Fibroblast of skin of left quadriceps (primary cell): ENCODE measurements at places on chromosomes 13 and 19.

DNA sequence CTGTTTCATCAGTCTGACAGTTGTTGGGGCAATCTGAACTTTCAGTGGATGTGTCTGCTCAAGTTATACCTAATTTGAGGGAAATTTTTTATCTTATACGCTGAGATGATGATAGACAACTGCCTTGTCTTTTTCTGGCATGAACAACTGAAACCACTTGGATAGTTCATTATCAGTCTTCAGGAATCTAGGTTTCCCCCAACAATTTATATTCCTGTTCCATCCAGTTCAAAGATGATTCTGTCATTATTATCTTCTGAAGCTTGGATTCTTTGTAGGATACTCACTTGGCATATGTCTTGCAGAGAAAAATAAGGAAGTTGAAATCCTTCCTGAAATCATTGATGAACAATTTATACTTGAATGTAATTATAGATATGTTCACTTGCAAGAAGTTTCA, 193.7 kb downstream of the LMO7 start:
- DNase-seq: peak; percentile 25

DNA sequence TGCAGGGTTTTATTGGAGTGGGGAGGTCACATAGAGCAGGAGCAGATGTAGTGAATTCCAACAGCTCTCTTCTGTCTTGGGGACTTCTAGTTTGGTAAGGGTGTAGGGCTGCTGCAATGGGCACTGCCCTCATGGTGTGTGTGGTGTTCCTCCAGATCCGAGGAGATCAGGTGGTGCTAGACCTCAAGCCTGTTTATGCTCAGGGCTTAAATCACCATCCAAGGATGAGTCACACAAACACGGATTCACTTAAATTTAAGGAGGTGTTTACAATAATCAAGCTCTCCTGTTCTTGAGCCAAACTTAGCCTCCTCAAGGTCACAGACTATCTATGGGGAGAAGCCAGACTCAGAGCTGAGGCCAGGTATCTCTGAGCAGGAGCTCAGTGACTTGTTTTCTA, 23.0 kb downstream of the HS6ST3 start:
- no peak for DNase-seq

- no peak for DNase-seq
Observed at GRCh38 chr19:17949956-17950309, 17.0 kb upstream of the KCNN1 start.

DNA sequence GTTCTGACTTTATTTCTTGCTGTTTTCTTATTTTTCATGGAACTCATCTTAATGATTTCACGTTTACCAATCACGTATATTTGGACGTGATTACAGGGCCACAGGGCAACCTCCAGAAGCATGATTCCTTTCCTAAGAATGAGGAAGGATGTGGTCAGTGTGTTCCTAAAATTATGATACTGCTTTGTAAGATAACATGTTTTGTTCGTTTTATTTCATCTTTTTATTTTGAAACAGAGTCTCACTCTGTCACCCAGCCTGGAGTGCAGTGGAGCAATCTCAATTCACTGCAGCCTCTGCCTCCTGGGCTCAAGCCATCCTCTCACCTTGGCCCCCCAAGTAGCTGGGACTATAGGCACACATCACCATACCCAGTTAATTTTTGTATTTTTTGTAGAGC, 24.8 kb upstream of the LAIR1 start:
- no peak for DNase-seq

GRCh38 chr19:15266683-15267082, 34.4 kb upstream of the EPHX3 start:
- no peak for DNase-seq

- no peak for DNase-seq
Observed at GRCh38 chr13:43180837-43181236, 157.5 kb downstream of the DNAJC15 start.

DNA sequence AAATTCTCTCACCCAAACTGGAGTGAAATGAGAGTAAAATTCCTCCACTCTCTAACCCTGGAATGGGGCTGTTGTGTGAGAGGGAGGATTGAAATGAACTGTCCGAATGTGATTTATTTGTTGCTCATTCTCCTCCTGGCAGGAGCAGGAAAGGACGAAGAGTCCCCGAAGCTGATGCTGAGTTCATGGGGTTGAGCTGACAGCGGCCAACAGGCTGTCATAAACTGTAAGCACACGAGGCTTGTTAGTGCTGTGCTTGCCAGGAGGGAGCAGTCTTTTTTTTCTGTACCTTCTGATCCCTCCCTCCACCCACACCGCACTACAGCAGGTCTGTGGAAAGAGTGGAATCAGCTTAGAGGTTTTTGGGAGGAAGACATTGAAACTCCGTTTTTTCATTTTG, 33.1 kb upstream of the ZNF331 start:
- DNase-seq: no peak

DNA sequence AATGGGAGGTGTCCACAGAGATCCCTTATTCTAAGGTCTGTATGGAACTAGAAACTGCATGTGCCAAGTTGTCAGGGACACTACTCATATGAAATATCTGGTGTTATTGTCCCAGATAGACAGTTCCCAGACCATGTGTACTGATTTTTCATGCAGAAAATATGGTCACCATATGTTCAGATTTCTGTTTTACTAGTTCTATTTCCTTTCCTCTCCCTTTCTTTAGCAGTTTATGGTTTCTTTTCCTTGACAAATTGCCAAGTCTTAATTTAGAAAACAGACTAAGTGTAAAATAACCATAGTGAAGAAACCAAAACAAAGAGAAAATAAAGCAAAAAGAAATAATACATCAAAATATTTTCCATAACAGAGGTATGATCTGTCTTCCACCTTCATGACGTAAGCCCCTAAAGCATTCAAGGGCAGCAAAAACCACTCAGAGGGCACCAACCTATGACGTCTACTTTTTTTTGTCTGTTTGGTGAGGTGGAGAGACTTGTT, 248.5 kb downstream of the KCTD12 start:
- peak; percentile 50 for DNase-seq

GRCh38 chr13:102470283-102470917, 68.6 kb upstream of the FGF14 start:
- DNase-seq: no peak

DNA sequence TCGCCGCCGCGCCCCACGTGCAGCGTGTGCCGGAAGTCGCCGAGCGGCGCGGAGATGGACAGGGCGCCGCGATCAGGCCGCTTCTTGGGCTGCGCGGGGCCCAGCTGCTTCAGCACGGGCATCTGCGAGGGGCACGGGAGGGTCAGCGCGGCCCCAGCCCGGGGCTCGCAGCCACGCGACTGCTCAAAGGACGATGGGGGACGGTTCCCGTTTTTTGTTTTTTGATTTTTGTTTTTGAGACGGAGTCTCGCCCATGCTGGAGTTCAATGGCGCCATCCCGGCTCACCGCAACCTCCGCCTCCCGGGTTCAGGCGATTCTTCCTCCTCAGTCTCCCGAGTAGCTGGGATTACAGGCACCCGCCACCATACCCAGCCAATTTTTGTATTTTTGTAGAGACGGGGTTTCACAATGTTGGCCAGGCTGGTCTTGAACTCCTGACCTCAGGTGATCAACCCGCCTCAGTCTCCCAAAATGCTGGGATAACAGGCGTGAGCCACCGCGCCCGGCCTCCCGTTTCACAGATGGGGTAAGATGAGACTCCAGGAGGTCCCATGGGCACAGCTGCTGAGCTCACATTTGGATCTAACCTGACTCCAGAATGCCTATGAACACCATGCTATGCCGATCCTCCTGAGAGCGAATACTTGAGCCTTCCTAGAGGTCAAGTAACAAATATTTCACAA, 2.0 kb upstream of the LENG9 start:
- DNase-seq: no peak

DNA sequence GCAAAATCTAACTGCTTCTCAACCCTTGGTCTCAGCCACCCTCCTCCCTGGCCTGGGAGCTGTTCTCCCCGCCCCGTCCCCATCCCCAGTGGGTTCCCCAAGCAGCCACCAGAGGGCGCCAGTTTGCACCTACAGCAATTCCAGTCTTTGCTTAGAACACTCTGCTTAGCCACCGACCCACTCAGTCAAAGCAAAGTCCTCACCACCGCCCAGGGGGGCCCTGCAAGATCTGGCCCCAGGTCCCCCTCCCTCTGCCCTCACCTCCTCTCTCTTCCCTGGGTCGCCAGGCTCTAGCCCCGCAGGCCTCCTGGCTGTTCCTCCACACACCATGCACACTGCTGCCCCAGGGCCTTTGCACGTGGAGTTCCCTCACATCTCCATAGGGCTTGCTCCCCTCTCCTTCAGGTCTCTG, 12.4 kb downstream of the TMEM143 start:
- DNase-seq: no peak

DNA sequence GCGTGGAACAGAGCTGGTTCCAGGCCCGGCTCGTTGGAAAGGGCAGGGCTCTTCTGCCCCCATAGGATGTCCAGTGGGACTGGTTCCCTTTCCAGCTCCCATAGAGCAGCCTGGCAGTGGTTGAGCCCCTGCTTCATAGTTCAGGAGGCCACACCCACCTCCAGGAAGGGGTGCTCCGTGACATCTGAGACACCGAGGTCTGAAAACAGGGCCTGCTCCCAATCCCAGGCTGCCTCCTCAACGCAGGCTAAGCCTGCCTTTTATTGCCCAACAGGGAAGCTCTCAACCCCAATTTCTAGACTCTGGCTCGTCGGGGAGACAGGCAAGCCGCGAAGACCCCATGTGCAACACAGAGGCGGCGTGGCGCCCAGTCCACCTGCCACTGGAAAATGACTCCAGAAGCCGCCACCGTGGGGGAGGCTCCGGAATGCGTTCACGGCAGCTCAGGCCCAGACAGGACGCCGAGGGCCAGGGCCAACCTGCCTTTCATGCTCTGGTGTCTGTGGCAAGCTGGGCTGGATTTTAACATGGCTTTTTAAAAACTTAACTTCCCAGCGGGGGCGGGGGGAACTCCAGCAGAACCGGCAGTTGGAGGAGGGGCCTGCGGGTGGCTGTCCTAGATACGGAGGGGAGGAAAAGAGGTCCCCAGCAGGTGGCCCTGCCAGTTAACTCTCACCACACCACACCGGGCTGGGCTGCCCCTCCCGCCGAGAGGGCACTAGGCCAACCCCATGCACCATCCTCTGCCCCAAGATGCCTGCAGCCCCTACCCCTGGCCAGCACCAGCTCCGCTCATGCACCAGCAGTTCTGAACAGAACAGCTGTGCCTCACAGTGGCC, 17.9 kb upstream of the TINCR start:
- DNase-seq: no peak

DNA sequence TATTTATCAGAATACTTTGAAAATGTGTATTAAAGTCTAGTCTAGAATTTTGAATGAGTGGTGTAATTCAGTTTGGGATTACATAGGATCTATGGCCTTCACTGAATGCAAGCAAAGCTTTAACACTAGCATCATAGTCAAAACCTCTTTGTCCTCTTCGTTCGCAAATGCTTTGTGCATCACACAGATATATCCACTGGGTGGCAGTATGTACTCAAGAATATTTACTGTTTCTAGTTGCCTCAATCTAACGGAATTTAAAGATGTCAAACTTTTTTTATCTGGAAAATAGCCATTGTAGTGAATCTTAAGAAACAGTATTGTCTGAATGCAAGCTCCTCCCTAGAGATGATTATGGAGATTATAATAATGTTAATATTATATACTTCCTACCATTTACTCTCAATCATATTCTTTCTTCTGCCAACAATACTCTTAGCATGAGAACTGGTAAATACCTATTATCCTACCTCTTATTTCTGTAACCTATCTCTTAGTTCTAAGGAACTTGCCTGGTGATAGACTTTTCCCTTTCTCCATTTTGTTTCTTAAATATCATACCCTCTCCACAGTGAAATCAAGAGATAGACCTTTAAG, 25.8 kb downstream of the LACC1 start:
- peak; percentile 49 for DNase-seq

GRCh38 chr13:23455401-23456185, 22.1 kb upstream of the SACS start:
- DNase-seq: no peak
